ENCODE measurements at places on chromosomes 12 and 14.

- no peak for DNase-seq
Observed at GRCh38 chr14:40656311-40656710, 950.4 kb upstream of the LRFN5 start.

DNA sequence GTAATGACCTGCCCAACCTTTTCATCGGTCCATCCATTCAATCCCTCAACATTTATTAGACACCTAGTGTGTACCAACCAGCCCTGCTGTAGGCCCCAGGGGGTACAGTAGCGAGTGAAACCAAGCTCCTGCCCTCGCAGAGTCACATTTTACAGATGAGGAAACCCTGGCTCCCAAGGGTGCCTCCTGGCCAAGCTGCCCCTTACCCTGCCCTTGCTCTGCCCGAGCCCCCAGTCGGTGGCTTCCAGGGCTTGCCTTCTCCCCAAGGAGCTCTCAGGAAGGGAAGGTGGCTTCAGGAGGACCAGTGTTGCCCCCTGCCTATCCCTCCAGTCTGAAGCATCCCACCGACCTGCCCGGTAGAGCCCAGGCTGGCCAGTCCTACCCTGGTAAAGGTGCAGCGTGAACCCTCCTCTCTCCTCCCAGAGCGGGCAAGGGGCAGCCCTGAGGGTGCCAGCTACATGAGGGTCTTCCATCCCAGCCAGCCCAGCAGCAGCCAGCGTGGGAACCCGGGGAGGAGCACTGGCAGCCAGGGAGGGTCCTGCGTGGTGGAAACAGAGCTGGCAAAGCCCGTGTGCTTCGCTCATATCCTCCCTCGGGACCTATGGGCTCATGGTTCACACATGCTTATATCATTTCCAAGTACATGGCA is 670 bp upstream of the BEGAIN start:
- no peak for DNase-seq

DNA sequence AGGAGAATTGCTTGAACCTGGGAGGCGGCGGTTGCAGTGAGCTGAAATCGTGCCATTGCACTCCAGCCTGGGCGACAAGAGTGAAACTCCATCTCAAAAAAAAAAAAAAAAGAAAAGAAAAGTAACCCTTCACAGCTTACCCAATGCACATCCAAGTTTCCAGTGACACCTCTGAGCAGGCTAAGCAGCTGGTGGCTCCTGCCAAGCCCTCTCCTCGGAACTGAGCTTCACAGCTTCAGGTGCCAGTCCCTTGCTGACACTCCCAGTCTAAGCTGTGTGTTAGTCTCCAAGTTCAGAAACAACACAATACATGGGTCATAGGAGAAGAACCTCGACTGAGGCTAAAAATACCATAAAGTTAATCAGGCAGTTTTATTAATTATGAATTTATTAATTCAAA is 7.9 kb downstream of the CD9 start:
- no peak for DNase-seq

- DNase-seq, result no peak
Observed at GRCh38 chr14:77849711-77850110, 49.8 kb downstream of the ADCK1 start.

DNA sequence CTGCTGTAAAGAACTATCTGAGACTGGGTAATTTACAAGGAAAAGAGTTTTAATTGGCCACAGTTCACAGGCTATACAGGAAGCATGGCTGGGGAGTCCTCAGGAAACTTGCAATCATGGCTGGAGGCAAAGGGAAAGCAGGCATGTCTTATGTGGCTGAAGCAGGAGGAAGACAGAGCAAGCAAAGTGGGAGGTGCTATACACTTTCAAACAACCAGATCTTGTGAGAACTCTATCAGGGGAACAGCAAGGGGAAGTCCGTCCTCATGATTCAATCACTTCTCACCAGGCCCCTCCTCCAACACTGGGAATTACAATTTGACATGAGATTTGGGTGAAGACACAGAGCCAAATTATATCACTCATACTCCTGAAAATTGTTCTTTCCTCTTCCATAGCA is 109.5 kb upstream of the PKP2 start:
- no peak for DNase-seq

DNA sequence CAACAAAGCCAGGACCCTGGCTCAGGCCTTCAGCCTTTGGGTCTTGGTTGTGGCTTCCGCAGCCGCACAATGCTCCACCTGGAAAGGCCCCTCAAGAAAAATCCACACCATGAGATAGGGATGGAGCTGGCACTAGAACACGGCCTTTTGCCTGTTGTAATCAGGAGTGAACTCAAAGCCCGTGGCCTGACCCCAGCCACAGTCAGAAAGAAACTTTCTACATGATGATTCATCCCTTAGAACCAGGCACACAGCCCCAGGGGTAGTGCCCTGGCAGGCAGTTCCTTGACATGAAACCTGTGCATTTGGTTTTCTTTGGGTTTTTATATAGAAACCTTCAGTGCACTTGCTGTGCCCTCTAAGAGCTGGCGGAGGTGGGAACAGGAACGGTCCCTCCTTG is 5.1 kb downstream of the CLMN start:
- DNase-seq, result no peak

GRCh38 chr14:95330591-95331370 is 11.1 kb upstream of the CLMN start:
- no peak for DNase-seq

- DNase-seq, result no peak
Observed at GRCh38 chr12:54040148-54040494, 7.3 kb downstream of the HOXC5 start.

DNA sequence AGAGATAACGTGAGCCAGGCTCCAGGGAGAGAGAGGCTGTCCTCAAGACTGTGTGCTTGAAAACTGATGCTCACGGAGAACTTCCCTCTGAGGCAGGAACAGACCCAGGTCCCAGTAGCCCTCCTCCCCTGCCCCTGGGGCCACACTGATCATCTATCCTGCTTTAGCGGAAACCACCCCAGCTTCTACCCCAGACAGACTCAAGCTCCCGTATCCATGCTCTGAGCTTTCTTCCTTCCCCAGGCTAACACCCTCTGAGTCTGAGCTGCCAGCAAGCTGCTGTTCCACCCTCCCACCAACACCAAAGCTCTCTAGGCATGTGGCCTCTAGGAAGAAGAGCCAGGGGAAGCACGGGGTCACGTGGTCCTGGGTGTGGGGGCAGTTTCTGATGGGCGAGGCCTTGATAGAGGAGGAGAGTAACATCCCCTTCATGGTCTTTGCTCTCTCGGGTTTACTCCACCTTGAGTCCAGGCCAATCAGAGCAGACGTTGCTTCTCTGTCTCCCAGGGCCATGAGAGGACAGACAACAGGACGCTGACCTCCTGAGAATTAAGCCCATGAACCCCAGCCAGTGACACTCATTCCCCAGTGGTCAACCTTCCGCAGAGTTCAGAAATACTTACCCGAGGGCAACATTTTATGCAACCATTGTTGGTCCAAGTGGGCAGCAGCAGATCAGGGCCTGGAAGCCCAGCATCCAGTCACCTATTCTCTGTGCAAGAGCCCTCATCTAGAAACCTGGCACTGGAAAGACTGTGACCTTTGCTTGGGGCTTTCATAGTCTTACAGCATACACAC is 1.4 kb downstream of the PCK2 start:
- no peak for DNase-seq

DNA sequence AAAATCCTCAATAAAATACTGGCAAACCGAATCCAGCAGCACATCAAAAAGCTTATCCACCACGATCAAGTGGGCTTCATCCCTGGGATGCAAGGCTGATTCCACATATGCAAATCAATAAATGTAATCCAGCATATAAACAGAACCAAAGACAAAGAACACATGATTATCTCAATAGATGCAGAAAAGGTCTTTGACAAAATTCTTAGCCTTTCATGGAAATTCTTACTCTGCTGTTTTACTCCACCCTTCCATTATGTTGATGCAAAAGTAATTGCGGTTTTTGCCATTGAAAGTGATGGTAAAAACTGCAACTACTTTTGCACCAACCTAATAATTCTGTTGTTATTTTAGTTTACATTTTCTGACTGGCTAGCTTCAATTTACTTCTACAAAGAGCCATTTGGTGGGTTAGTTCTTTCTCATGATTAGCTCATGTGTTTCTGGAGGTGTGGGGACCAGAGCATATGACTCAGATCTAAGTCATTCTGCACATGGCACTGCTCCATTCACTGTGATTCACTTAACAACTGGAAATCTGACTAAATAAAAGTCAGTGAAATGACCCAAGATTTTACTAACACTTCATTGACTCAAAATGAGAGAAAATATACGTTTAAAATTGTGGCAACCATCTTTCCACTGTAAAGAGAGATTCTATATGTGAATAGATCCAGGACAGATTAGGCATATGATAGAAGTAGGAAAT is 99.9 kb downstream of the TMTC3 start:
- DNase-seq, result peak; percentile 92

DNA sequence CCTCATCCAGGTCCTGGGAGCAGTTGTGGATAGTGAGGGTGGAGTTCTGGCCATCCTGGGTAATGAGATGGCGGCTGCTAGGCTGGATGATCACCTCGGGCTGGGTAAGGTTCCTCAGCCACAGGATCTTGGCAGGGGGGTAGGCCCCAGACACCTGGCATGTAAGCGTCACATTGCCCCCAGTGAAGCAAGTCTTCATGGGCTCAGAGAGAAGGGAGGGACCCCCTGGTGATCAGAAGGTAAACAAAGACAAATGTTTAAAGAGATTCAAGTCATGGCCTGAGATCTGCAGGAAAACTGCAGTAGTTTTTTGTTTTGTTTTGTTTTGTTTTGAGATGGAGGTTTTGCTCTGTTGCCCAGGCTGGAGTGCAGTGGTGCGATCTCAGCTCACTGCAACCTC is 12.8 kb upstream of the WSB2 start:
- DNase-seq, result no peak

DNA sequence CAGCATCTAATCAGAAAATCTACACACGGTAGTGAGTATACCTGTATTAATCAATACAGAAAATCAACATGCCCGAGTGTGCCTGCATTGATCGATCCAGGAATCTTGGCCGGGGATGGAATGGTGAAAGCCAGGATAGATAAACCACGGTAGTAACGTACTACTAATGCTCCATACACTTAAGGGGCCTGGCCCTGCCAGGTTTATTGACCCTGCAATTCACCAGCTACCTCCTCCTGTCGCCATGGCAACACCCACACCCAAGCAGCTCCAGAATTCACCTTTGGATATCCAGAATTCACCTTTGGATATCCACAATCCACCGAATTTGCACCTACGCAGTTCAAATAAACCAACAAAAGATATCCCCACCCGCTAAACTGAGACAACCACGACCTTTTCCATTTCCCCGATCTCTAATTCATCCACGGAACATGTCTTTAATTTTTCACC is 14.8 kb upstream of the CALM1 start:
- no peak for DNase-seq

GRCh38 chr12:93208011-93208410 is 169.7 kb upstream of the NUDT4 start:
- DNase-seq, result no peak

DNA sequence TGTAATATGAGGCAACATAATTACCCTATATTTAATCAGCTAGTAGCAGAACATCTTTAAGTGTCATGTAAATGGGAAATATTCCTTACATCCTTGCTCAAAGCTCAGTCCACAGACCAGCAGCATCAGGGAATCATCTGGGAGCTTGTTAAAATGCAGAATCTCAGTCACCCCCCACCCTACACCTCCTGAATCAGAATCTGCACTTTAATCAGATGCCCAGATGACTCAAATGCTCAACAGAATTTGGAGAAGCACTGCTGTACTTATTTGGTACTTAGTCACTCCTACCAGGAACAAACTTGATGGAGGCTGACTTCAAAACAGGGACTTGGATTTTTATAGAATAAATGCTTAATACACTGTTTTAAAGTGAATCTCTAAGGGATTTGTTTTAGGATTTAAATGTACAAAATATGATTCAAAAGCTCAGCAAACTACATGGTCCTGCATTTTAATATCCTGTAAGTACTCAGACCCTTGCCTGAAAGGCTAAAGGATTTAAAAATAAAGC is 96.5 kb downstream of the ARMH4 start:
- no peak for DNase-seq

GRCh38 chr14:71165121-71166031 is 258.1 kb downstream of the PCNX1 start:
- DNase-seq, result no peak

DNA sequence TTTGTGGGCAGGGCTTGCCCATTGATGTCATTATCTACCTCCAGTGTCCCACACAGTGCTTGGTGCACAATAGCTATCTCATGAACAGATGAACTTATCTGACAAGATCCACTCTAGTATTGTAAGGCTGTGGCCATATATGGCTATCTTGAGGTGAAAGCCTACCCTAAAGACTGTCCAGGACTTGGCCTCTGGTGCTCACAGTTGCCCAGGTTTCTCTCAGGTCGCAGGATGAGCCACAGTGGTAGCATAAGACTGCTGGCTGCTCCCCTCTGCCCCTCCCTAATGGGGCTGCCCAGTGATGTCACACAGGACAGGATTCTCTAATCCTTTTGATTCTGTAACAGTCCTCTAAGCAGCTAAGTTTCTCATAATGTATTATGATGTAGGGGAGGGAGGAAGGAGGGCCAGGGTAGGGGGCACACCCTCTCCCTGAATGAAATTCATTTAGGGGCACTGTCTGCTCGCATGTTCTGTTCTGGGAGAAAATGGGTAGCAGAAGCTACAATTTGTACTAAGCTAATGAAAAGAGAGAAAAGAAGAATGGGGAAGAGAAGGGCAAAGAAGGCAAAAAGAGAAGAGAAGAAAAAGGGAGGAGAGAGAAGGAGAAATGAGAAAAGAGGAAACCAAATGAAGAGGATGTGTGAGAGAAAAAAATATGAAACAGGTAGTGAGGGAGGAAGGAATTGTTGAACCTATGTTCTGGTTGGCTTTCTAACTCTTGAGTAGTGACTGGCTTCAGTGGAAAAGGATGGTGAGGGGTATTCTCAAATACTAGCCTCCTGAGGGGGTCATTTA is 3.4 kb upstream of the PPM1A start:
- DNase-seq, result no peak

- DNase-seq, result no peak
Observed at GRCh38 chr14:54202288-54202687, 194.5 kb upstream of the CDKN3 start.

- DNase-seq, result no peak
Observed at GRCh38 chr14:30484976-30485375, 74.0 kb upstream of the G2E3 start.

DNA sequence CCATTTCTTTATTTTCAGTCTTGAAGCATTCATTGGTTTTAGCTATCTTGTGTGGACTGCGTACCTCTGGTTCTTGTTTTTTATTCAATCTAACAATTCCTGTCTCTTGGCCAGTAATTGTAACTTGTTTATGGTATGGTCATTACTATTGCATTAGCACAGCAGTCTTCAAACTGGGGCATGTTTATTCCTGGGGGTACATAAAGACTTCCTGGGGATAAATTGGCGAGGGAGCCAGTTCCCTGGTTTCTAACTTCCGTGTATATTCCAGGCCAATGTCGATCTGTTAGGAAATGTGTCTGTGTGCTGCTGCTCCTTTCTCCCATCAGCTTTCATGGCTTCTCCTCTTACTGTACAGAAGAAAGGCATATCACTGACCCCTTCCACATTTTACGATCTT is 13.7 kb upstream of the EVL start:
- DNase-seq, result no peak

GRCh38 chr14:94098326-94098992 is 12.1 kb upstream of the IFI27 start:
- DNase-seq, result no peak

GRCh38 chr12:96187956-96188355 is 6.2 kb upstream of the ELK3 start:
- no peak for DNase-seq

- DNase-seq, result no peak
Observed at GRCh38 chr14:104187931-104188726, 49.7 kb downstream of the KIF26A start.

- DNase-seq, result no peak
Observed at GRCh38 chr12:67086116-67086515, 183.0 kb upstream of the CAND1 start.
